Cardiac muscle cell (in vitro differentiated cells and primary cell): ENCODE measurements at places on chromosomes 5 and 9. TPM values are rescaled to one million over a fixed set of nuclear protein-coding genes. Genes with fewer than 3 reads are reported as not detected.

Gene TMEM250
- polyA plus RNA-seq: 25.6 and 27.0 TPM in 2 replicates

Gene RASGRF2
- polyA plus RNA-seq: 0.33 and 0.72 TPM in 2 replicates

Gene CSNK1A1
- polyA plus RNA-seq: 161 and 195 TPM in 2 replicates

Gene IRGM
- not detected in 2 replicates for polyA plus RNA-seq

Gene TNFSF8
- polyA plus RNA-seq: not detected in 2 replicates

Gene SMIM15
- 32.8 and 42.0 TPM in 2 replicates for polyA plus RNA-seq

Gene NSG2
- polyA plus RNA-seq: 0.24 TPM in 1 of 2 replicates, not detected in the other

Gene UQCRQ
- 949 and 1,297 TPM in 2 replicates for polyA plus RNA-seq

Gene CDHR2
- 0.59 and 1.4 TPM in 2 replicates for polyA plus RNA-seq

Gene C5orf58
- polyA plus RNA-seq: not detected in 2 replicates

Gene DND1
- 0.86 and 0.94 TPM in 2 replicates for polyA plus RNA-seq

Gene PCDHGA6
- polyA plus RNA-seq: not detected in 2 replicates

Gene TRIM36
- polyA plus RNA-seq: 1.4 and 4.6 TPM in 2 replicates

Gene SLC34A1
- not detected in 2 replicates for polyA plus RNA-seq

Gene PCDHA10
- 10.2 and 12.3 TPM in 2 replicates for polyA plus RNA-seq

Gene TAF7
- polyA plus RNA-seq: 165 and 215 TPM in 2 replicates

Gene TICAM2
- polyA plus RNA-seq: 0.22 and 0.54 TPM in 2 replicates

Gene PDGFRB
- 5.3 and 6.1 TPM in 2 replicates for polyA plus RNA-seq

Gene RAD50
- 27.3 and 36.6 TPM in 2 replicates for polyA plus RNA-seq

Gene PCDHB8
- 6.2 and 8.7 TPM in 2 replicates for polyA plus RNA-seq

Gene TAL2
- polyA plus RNA-seq: 0.73 TPM in 1 of 2 replicates, not detected in the other

Gene ANKDD1B
- not detected in 2 replicates for polyA plus RNA-seq

Gene ZNF454
- polyA plus RNA-seq: 0.35 and 1.5 TPM in 2 replicates

Gene RORB
- not detected in 2 replicates for polyA plus RNA-seq

Gene CATSPER3
- polyA plus RNA-seq: 0.26 and 1.6 TPM in 2 replicates

Gene CBY3
- polyA plus RNA-seq: 0.18 and 2.6 TPM in 2 replicates

Gene TXN
- polyA plus RNA-seq: 241 and 287 TPM in 2 replicates

Gene FBXO38
- 24.2 and 37.3 TPM in 2 replicates for polyA plus RNA-seq

Gene CD274
- polyA plus RNA-seq: 0.39 TPM in 1 of 2 replicates, not detected in the other

Gene CRHBP
- polyA plus RNA-seq: 6.8 and 22.1 TPM in 2 replicates

Gene NIPSNAP3A
- polyA plus RNA-seq: 187 and 193 TPM in 2 replicates

Gene AIF1L
- polyA plus RNA-seq: 18.8 and 25.9 TPM in 2 replicates

Gene TMEM171
- not detected in 2 replicates for polyA plus RNA-seq

Gene OLFM1
- polyA plus RNA-seq: 3.8 and 4.0 TPM in 2 replicates

Gene FOXD4L6
- 0.23 TPM in 1 of 2 replicates, not detected in the other for polyA plus RNA-seq

Gene PTGDS
- polyA plus RNA-seq: 3.4 and 5.3 TPM in 2 replicates

Gene SLC6A7
- not detected in 2 replicates for polyA plus RNA-seq

Gene SURF2
- 35.1 and 38.3 TPM in 2 replicates for polyA plus RNA-seq

Gene UNC5A
- 0.26 and 0.39 TPM in 2 replicates for polyA plus RNA-seq

Gene OR1L1
- polyA plus RNA-seq: not detected in 2 replicates

Gene TEX48
- not detected in 2 replicates for polyA plus RNA-seq
